CD4-positive, alpha-beta memory T cell (primary cell): ENCODE measurements at places on chromosomes 16 and 17. TPM values are rescaled to one million over a fixed set of nuclear protein-coding genes. Genes with fewer than 3 reads are reported as not detected.

DNA sequence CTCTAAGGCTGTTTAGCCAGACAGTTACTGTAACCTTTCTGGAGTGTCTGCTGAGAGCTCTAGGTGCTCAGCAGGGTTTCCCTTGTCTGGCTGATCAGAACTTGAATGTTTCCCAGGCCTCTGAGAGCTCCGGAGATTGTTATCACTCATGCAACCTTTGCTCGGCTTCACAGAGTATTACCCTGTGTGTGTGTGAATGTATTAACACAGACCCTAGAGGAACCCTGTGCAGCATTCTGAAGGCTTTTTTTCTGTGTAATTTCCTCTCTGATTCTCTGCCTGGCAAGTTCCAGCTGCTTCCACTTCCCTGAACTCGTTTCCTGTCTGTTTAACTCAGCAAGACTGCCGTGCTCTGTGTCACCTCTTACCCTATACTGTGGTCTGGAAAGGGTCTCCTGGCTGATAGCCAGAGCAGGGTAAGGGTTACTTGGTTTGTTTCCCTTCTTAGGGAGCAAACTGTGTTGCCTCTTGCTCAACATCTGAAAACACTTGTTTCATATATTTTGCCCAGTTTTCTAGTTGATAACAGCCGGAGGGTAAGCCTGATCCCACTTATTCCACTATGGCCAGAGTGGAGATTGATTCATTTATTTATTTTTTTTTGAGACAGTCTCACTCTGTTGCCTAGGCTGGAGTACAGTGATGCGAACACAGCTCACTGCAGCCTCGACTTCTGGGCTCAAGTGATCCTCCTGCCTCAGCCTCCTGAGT, 21.7 kb downstream of the PRMT7 start:
- DNase-seq: no peak

EFCAB5 gene
- total RNA-seq: 4.7 TPM

SCGB1C2 gene
- total RNA-seq: not detected

ZNF624 gene
- 11.5 TPM for total RNA-seq

KIF18B gene
- not detected for total RNA-seq

- no peak for DNase-seq
These were observed 11.2 kb downstream of the GALK1 start for GRCh38 chr17:75753514-75754377.

GRCh38 chr16:85952197-85952596, 53.2 kb downstream of the IRF8 start:
- DNase-seq: no peak

INTS2 gene
- total RNA-seq: 18.7 TPM

RGS11 gene
- not detected for total RNA-seq
